ENCODE measurements at places on chromosomes 6 and 20.

GRCh38 chr20:22691369-22692118 lies 107.2 kb upstream of the FOXA2 start:
- DNase-seq: no peak

DNA sequence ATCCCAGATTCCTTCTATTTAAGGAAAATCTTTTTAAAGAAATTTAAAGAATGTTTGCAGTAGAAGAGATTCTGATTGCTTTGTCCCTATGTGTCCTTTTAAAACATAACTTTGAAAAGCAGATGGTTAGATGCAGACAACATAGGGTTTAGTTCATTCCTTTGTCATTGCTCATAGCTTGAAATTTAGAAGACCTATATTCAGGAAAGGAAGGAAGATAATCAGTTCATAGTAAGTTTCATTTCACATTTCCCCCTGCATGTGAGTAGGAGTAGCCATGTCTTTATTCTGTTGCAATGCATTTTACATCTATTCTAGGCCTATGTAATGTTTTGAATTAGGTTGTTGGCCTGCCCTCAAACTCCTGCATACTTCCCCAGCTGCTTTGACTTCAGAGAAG lies 197.9 kb upstream of the GRIK2 start:
- DNase-seq: no peak

GRCh38 chr6:6332811-6333244 lies 12.4 kb upstream of the F13A1 start:
- no peak for DNase-seq

GRCh38 chr20:46028110-46028509 lies 905 bp upstream of the SLC12A5 start:
- no peak for DNase-seq

DNA sequence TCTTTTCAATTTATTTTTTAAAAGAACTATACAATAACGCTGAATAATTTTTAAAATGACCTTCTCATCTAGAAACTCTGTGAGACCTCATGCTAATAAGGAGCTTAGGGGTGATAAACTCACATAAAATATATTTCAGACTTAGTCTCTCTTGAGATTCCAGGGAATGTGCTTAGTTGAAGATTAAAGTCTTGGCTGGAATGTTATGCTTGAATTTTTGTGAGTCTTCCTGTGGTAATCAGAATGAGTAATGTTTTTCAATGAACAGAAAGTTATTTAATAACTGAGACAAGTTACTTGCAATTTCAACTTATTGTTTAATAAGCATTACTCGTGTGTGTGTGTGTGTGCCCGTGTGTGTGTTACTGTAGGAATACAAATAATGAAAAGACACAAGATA lies 379.9 kb upstream of the EPHA7 start:
- no peak for DNase-seq
